Kidney (tissue), 22 donors: ENCODE measurements at places on chromosomes 2 and 18. TPM values are rescaled to one million over a fixed set of nuclear protein-coding genes. Genes with fewer than 3 reads are reported as not detected.

DNA sequence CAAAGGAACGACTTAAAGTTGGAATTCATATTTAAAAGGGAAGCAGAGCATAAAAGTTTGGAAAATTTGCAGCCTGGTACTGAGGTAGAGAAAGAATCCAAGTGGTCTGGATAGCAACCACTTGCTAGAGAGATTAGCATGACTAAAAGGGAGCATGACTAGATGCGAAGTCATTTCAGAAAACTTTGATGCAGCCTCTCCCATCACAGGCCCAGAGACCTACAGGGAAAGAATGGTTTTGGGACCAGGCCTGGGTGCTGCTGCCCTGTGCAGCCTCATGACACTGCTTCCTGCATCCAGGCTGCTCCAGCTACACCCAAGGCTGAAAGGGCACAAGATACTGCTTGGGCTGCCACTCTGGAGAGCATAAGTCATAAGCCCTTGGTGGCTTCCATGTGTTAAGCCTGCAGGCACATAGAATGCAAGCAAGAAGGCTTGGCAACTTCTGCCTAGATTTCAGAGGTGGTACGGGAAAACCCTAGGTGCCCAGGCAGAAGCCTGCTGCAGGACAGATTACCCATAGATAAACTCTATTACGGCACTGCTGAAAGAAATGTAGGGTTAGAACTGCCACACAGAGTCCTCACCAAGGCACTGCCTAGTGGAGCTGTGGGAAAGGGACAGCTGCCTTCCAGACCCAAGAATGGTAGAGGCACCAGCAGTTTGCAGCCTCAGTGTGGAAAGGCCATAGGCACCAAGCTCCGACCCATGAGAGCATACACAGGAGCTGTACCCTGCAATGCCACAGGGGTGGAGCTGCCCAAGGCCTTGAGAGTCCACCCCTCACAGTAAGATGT lies 12.6 kb upstream of the CHN1 start:
- DNase-seq = no peak

GRCh38 chr2:102453501-102453900 lies 19.5 kb upstream of the SLC9A4 start:
- DNase-seq = no peak

GRCh38 chr2:138227195-138227594 lies 262.9 kb downstream of the HNMT start:
- DNase-seq = no peak

DNA sequence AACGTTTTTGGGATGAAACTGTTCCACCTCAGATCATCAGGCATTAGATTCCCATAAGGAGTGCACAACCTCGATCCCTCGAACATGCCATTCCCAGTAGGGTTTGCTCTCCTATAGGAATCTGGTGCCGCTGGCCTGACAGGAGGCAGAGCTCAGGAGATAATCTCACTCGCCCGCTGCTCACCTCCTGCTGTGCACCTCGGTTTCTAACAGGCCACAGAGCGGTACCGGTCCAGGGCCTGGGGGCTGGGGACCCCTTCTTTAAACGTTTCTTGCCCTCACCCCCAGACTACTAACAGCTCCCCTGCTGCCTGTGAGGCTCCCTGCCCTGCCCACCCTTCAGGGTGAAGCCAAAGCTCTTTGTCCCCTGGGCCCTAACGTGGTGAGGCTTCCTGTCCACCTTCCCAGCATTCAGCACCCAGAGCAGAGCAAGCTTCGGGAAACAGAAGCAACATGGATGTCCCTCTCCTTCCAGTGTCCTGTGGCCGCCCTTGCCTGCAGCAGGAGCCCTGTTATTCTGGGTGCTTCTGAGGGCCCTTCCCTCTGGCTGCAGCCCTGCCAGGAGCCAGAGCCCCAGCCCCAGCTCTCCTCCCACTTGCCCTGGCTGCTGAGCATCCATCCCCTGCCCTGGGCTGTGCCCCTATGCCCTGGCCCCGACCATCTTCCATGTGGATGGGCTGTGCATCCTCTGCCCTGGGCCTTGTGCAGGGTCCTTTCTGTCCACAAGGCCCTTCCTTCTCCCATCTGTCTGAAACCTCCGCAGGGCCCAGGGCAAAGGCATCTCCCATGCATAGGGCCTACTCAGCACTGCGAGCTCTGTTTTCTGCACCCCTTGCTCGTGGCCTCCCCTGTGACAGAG lies 140.1 kb downstream of the MBP start:
- no peak for DNase-seq

DNA sequence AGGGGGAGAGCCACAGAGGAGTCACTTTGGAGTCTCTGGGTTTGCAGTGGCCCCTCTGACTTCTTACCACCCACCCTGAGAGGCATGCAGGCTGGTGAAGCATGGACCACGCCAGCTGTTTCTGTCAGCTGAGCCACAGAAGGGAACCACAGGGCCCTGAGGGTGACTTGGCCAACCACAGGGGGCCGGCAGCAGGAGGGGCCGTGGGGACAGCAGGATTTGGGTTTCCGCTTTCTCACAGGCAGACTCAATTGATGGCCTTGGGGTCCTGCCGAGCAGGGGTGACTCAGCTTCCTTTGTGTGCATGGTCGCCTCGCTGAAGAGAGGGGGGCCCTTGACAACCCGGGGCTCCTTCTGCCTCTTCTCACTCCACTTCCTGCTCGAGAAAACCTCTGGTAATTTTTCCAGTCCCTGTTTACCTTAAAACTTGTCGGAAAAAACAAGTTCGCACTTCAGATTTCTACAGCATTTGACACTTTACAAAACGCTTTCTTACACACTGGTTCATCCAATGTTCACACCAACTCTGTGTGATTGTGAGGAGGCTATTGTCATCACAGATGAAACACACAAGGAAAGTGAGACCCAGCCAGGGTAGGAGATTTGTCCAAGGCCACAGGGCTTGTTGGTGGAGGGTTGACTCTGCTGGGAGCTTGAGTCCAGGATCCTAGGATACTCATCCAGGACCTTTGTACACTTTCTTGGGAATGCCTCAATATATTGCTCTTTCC lies 311.2 kb downstream of the LPIN1 start:
- peak; percentile 63 for DNase-seq

GRCh38 chr2:24919506-24920097 lies 435 bp downstream of the ADCY3 start:
- no peak for DNase-seq

- DNase-seq = no peak
These were observed 98.9 kb upstream of the MAPRE2 start for GRCh38 chr18:34942276-34942675.

DNA sequence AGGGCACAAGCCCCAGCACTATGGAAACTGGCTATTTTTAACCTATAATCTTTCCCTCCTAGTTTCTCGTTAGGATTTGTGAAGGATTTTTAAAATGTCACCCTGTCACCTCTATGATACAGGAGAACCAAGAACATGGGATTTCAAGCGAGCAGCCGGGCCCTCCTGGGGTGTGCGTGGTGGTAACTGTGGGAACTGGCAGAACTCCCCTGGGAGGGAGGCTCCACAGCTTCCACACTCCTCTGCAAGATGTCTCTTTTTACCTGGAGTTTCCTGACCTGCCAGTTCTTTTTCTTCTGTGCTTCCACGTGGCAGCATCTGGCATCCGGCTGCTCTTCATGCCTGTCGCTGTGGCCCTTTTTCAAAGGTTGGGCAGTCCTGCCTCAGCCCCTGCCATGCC lies 386.3 kb upstream of the MYT1L start:
- DNase-seq = no peak

DNA sequence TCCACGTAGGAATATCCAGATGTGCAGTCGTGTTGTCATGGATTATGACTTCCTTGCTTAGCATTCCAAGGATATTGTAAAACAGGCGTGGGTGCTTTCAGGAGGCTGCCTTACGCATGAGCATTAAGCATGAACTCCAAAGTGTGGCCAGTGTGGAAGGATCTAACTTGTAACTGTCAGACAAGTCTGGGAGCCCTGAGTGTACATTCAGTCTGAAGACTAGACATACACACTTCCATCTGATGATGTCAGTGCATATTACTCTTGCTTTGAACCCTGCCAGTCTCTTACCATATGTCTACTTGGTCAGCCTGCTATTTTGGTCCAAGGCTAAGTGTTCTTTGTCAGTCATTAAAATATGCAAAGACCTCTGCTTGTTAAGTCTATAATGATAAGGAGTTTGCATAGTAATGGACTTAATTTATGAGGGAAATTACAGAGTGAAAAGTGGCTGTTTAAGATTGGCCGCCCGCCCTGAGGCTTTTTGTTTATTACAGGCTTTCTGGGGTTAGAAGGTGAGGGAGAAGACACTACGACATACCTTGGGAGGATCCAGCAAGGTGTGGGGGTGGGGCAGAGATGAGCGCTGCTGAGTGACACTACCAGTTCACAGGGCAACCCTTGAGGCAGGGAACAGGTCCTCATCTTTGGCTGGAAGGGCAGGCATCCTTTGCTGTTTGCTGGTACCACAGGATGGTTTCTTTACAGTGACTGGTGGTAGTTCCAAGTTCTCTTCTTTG lies 48.3 kb downstream of the CABLES1 start:
- no peak for DNase-seq

DNA sequence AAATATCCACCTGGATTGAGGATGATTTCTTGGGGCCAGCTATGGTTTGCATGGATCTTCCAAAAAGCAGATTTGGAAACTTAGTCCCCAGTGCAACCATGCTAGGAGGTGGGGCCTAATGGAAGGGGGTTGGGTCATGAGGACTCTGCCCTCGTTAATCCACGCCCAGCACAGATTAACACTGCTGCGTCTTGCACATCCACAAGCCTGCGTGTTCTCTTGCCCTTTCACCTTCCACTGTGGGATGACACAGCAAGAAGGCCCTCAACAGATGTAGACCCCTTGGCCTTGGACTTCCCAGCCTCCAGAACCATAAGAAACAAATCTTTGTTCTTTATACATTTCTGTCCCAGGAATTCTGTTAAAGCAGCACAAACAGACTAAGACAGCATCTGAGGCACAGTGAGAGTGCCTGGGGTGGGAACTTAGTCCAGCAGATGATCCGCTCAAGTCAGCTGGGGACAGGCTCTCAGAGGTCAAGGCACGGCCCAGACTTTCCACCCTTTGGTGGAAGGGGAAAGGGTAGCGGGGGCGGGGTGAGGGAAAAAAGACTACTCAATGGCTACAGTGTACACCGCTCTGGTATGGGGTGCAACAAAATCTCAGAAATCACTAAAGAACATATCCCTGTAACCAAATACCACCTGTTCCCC lies 2.4 kb downstream of the RAB17 start:
- no peak for DNase-seq

GRCh38 chr2:198008230-198008629 lies 203.8 kb downstream of the PLCL1 start:
- DNase-seq = no peak

DNA sequence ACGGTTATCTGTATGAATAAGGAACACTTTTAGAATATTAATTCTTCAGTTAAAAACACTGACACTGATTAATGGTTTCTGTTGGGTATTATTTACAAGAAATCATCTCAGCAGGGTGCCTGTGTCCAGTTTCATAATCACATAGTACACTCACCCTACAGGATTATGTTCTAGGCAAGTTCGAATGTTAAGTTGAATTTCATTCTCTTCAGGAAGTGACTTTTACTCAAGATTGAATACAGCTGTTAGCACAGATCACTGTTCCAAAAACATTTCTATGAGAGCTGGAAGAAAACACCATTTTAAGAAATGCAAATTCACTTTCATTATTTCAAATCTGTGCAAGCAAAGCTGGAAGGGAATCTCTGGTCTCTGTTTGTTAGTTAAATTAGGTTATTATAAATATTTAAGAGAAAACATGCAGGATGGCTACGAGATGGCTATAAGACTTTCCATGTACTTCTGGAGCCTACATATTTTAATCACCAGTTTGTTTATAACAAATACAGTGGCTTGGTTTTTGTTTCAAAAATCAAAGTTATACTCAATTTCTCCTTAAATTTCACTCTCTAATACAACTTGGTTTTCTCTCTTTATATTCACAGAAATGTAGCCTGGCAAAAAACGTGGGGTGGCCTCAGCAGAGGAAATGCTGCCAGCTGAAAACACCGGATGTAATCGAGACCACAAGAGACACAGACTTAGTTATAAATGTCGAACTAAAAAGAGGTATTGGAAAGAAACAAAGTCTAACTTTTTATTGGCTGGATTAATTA lies 65.8 kb downstream of the RBMS1 start:
- DNase-seq = no peak

DNA sequence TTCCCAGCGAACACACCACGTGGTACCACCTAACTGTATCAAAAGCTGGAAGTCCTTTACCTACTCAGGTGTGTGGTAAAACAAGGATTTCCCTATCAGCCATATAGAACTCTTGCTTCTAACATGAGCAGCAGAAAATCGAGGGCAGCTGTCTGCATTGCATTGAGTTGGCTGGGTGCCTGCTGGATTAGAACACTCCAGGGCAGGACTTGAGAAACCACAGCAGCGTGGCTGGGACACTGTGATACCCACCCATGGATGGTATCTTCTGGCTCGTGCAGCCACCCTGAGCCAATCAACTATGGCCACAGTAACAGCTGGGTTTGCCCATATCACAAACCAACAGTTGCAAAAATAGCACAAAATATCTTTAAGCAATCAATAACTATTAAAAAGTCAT lies 188.3 kb downstream of the FBXO15 start:
- DNase-seq = no peak

DNA sequence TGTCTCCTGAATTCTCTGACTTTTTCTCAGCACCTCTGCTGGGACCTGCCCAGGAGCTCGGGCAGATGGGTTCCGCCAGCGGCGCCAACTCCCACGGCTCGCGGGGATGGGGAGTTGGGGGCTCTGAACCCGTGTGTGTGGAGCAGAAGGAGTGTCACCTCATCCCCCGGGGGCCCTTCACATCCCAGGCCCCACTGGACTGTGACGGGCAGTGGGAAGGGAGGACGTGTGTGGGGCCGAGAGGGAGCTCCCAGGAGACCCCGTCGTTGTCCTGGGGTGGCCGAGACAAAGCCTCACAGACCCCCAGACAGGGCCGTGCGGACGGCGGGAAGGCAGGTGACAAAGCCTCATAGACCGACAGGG lies 130.0 kb upstream of the CTDP1 start:
- DNase-seq = no peak

DNA sequence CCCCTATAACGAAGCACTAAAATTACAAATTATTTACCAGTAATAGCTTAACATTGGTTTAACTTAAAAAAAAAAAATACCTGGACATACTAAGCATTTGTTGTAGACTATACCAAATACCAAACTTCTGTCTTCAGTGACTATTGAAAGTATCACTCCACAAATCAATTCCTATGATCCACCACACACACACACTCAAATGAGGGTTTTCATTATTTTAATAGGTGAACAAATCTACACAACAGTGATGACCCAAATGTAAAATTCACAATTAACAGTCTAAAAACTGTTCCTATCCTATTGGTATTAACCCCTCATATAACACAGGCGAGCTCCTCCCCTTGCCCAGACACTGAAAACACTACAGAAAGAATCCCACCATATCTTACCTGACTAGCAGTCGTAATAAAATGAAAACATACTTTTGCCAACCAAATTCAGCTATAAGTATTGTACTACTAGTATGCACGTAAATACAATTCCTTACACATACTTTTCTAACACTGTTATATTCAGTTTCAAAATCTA lies 2.5 kb downstream of the SP3 start:
- peak; percentile 42 for DNase-seq

FKBP1B gene
- 19.8 TPM for polyA plus RNA-seq

POMC gene
- 2.1 TPM for polyA plus RNA-seq

DPYSL5 gene
- polyA plus RNA-seq = not detected

MROH2A gene
- 1.8 TPM for polyA plus RNA-seq

FBXO48 gene
- polyA plus RNA-seq = 0.86 TPM

GKN2 gene
- not detected for polyA plus RNA-seq

C2orf80 gene
- not detected for polyA plus RNA-seq

TMEM17 gene
- 4.2 TPM for polyA plus RNA-seq

BCL11A gene
- polyA plus RNA-seq = 1.4 TPM

MAPK4 gene
- 9.2 TPM for polyA plus RNA-seq
